Tongue (tissue), 3 donors: ENCODE measurements at places on chromosomes 7 and 10. TPM values are rescaled to one million over a fixed set of nuclear protein-coding genes. Genes with fewer than 3 reads are reported as not detected.

Gene ITGA8
- 18.8 TPM for total RNA-seq

Gene OR2A5
- not detected for total RNA-seq

GRCh38 chr7:129667116-129667515, 55.6 kb downstream of the NRF1 start:
- no peak for DNase-seq

GRCh38 chr7:55550010-55550663, 22.2 kb downstream of the VOPP1 start:
- DNase-seq, result no peak
